ENCODE measurements at places on chromosomes 16 and 17.

DNA sequence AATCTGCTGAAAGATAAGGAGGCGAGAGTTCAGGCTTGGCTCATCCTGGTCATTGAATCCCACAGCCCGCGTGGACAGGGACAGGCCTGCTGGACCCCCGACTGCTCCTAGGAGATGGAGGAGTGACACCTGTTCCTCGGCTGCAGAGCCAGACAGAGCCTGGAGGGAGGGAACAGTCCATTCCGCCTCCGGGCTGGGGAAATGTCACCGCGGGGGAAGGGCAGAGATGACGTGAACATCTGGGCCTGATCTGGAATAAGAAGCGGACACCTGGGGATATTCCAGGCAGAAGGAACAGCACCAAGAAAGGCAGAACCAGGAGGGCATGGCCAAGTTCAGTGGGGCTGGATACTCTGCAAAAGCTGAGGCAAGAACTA lies 1.5 kb downstream of the ZNF747 start:
- DNase-seq: no peak

- no peak for DNase-seq
Observed at GRCh38 chr16:25256695-25257469, 763 bp downstream of the ZKSCAN2 start.

GRCh38 chr16:85173981-85174751 lies 61.9 kb upstream of the CIBAR2 start:
- no peak for DNase-seq

DNA sequence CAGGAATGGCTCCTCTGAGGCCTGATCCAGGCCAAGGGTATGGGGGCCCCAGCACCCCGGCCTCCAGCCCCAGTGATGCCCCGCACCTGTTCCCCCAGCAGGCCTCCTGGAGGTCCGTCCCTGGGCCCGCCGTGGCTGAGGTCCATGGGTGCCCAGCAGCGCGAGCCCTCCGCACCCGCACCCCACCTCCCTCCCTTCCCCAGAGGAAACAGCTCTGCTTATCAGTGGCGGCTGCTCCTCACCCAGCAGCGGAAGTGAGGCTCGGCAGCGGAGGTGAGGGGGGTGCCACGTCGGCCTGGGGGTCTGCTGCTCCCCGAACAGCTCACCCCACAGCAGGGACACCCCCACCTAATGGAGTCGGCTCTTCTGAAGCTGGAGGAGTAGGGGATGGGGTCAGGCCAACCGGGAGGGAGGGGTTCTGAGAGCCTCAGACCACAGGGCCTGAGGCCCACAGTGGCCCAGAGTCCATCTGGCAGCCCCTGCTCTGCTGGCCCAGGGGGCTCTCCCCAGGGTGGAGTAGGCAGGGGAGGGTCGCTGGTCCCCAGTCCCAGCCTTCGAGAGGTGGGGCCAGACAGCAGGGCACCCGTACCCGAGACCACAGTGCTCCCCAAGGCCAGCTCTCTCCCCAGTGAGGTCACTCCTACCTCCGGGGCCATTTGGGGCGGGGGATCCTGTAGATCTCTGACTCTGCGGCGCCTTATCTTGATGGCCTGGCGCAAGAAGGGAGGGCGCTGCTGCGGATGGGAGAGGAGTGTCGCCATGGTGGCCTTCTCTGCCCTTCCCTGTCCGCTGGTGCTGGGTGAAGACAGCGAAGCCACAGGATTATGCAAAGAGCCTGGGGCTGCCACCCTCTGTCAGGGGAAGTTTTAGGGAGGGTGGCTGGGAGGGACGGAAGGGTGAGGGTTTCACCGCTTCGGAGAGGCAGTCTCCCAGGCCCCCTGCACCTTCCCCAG lies at the start of gene UNC13D:
Gene UNC13D, minus strand, starts transcription at position 828 of the 953 bp plus-strand sequence. Its CDS starts 67 bp downstream, at position 761.
- DNase-seq: no peak

DNA sequence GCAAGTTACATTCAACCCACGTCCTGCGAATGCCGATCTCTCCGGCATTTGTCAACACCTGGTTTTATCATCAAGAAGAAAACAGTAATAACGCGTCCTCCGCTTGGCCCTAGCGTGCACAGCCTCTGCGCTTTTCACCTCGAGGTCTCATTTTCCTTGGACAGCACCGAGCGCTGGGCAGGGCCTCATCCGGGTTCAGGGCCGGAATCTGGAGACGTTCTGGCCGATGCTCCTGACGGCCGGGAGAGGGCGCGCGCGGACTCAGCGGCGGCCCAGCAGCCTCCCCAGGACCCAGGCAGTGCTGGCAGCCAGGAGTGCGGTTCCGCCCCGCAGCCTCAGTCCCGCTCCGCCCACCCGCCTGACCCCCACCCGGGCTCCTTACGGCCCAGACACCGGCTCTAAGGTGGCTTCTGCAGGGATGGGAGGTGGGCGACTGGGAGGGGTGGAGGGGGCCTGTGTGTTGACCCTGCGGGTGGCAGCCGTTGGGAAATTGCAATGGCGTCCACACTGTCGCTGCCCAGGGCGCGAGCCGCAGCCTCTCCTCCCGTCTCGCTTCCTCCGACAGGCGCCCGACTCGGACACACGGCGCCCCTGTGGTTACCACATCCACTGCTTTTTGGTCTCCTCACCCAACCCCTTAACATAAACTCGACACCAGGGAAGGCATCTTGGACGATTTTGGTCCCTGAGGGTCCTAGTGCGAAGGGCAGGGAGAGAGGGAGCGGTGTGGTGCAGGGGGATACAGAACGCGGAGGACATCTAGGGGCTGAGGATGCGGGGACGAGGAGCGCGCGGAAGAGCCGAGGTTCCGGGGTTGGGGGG lies 7.4 kb upstream of the FLYWCH1 start:
- peak; percentile 63 for DNase-seq

GRCh38 chr17:11598274-11599221 lies at the start of gene DNAH9:
Gene DNAH9, plus strand, starts transcription at chr17:11598470. Its CDS starts 29 bp downstream, at chr17:11598499.
- peak; percentile 95 for DNase-seq

GRCh38 chr17:82441691-82442487 lies 8.7 kb downstream of the CYBC1 start:
- DNase-seq: no peak

GRCh38 chr17:57919918-57920317 lies 35.3 kb downstream of the CUEDC1 start:
- no peak for DNase-seq

DNA sequence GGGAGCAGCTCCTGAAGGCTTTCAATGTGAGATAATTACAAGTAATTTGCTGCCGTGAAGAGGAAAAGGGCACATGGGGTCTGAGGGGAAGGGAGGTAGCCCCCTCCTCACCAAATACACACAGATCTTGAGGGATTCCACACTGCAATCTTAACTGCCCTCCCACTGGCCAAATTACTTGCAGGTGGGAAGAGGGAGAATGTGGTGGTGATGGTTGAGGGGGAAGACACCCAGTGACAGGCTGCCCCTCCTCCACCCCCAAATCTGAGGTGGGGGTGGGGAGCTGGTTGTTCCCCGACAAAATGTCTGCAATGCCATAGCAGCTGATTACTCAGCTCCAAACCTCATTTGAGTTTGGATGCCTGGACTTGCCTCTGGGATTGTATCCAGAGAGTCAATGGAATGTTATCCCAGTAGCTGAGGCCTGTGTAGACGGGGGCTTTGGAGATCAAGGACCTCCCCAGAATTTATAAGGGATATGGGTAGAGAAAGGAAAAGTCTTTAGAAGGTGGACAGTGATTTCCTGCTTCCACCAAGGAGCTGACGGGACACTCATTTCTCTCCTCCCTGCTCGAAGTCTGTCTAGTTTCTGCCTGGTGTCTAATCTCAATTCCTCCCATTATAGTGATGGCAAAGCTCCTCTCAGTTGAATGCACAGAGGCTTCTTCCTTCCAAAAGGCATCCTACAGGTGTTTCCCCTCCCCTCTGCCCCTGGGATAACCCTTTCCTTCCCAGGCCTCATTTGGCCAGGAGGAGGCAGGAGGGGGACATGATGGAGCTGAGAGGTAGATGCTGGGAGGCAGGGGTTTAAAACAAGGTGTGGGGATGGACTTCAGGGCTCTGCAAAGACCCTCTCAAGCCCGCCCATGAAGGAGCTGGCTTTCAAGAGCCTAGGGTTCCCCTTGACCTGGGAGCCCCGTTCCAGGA lies 8.7 kb downstream of the DLX4 start:
- DNase-seq: no peak

DNA sequence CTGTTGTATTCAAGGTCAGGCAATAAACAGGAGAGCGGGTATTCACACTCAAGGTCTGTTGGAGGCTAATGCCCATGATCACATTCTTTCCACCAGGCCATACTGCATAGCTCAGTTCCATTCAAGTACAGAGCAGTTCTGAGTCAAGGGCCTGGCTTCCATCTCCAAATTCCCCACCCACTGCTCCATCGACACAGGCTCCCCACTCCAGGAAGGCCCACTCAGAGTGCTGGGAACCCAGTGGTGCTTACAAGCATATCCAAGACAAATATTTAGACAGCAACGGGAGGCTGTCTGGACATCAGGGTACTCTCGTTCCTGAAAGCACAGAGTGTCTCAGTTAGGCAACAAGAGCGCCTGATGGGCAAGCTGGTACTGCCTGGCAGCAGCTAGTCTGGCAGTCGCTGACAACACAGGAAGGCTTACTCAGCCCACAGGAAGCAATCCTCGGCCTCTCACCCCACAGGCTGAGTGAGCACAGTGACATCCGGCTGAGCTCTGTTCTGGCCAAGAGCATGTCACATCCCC lies 40.9 kb downstream of the RFFL start:
- DNase-seq: peak; percentile 38

GRCh38 chr17:205817-206216 lies 24.4 kb upstream of the DOC2B start:
- DNase-seq: no peak

GRCh38 chr17:43556292-43556691 lies 10.2 kb upstream of the ETV4 start:
- peak; percentile 20 for DNase-seq

DNA sequence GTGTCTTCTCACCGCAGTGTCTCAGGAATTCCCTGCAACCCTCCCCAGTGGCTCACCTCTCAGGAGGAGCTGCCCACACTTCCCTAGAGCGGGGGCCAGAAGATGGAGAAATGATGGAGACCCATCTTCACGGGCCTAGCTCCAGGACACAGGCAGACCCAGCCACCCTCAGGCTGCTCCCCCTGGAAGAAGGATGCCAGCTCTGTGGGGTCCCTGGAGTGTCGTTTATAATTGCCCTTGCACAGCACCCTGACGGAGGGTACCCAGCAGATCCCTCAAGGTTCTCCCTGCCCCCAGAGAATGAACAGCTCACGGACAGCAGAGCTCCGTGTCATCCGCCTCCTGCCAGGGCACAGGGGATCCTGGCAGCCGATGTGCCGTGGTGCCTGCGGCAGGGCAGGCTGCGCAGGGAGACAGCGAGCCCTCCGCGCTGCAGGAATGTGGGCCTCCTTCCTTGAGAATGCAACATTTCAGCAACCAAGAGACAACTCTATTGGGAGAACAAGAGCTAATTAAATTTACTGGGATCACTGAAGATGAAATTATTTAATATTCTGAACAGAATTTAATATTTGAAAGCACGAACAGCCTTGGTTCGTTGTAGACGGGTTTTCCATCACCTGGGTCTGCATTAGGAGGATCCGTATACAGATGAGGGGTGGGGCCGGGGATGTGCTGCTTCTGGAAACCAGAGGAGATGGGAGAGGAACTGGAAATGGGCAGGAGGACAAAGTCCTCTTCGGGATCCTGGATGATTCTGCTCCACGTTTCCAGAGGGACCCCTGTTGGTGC lies 21.0 kb upstream of the RBFOX3 start:
- no peak for DNase-seq

DNA sequence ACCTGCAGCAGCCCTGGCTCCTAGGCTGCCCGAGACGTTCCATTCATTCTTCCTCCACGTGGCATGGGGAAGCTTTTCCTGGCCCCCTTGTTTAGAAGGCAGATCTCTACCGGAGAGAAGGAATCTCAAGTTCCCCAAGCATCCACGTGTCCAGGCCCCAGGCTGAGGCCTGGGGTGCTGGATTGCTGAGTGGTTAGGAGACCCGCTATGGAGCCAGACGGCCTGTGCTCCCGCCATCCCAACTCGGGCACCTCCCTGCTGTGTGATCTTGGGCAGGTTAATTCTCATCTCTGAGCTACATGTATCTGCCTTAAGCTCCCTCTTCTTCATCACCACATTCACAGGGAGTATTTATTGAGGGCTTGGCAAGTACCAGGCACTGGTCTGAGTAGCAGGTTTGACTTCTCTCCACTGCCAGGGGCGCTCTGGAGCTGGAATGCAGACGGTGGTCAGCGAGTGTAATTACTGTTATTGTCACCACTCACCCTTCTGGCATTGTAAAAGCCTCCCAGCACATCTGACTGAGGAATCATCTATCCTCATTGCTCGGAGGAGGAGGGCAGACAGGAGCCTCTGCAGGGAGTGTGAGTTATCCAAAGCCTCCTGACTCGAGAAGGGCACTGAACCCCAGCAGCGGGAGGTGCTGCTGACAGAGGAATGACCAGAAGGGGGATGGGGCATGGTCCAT lies 1.1 kb upstream of the ADGRG1 start:
- no peak for DNase-seq

DNA sequence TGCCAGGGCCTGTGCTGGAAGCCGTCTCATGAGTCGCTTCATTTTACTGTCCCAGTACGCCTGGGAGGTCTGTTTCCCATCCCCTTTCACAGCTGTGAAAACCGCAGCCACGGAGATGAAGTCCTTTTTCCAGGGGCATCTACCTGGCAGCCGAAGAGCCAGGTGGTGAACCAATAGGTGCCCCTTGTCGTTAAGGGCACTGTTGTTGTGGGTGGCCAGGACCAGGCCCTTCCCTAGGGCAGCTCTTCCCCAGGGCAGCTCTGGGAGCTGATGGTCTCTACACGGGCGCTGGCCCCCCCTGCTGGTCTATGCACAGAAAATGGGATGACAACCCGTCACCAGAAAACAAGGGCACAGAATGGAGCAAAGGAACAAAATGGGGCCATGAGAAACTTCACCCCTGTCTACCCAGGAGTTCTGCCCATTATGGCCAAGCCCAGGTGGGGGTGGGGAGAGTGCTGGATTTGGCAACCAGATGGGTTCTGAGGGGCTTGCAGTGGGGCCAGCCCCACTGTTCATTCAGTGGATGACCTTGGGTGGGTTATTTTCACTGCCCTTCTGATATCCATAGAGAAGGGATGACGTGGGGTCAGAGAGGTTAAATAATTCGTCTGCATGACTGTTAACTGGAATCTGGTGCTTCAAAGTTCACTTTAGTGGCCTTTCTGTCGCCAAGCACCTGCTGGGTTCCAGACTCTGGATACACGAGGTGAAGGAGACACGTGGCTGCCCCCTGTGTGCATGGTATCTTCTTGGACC lies 11.5 kb downstream of the RMI2 start:
- DNase-seq: peak; percentile 61

- peak; percentile 35 for DNase-seq
Observed at GRCh38 chr16:30570636-30571444, 674 bp downstream of the ZNF688 start.

DNA sequence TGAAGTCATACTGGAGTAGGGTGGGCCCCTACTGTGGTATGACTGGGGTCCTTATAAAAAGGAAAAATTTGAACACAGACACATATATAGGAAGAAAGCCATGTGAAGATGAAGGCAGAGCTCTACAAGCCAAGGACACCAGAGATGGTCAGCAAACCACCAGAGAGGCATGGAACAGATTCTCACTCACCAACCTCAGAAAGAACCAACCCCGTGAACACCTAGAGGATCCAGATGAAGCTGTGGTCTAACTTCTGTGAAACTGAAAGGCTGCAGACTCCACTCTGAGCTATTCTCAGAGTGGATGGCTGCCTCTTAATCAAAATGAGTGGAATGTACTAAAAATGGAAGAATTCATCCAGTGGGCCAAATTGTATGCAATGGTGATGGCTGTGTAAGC lies 149.6 kb downstream of the ABCA8 start:
- DNase-seq: no peak

GRCh38 chr17:80842456-80843013 lies 149.1 kb upstream of the CHMP6 start:
- DNase-seq: no peak
